Hematopoietic multipotent progenitor cell (in vitro differentiated cells): ENCODE measurements at places on chromosomes 13 and 19. TPM values are rescaled to one million over a fixed set of nuclear protein-coding genes. Genes with fewer than 3 reads are reported as not detected.

- peak; percentile 39 for DNase-seq
These were observed 73.8 kb downstream of the GADD45B start for GRCh38 chr19:2549701-2550191.

DNA sequence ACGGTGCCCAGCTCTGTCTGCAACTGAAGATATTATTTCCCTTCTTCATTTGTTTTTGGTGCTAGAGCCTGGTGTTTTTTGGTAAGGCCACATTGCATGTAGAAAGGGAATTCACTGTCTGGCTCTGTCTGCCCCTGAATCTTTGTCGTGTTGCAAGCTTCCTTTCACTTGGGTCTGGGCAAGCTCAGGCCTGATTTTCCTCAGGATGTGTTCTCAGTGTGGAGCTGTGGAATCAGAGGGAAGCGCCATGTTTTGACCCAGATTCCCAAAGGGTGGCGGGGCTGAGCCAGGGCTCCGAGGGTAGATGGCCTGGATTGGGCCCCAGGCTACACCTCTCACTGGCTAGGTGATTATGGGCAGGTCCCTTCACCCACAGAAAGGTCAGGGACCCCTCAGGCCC is 8.6 kb downstream of the PRKCSH start:
- no peak for DNase-seq

- DNase-seq, result peak; percentile 18
These were observed 10.7 kb upstream of the PABPC3 start for GRCh38 chr13:25085125-25085742.

DNA sequence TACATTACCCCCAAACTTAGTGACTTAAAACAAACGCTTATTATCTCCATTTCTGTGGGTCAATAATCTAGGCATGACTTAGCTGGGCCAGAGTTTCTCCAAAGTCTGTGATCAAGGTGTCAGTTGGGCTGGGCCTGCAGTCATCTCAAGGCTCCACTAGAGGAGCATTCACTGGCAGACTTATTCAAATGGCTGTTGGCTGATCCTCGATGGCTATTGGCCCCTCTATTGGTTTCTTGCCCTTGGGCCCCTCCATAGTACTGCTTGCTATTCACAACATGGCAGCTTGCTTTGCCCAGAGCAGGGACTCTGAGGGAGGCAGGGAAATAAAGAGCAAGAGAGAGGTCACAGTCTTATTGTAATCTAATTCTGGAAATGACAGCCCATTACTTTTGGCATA is 57.6 kb downstream of the RCBTB2 start:
- DNase-seq, result no peak

DNA sequence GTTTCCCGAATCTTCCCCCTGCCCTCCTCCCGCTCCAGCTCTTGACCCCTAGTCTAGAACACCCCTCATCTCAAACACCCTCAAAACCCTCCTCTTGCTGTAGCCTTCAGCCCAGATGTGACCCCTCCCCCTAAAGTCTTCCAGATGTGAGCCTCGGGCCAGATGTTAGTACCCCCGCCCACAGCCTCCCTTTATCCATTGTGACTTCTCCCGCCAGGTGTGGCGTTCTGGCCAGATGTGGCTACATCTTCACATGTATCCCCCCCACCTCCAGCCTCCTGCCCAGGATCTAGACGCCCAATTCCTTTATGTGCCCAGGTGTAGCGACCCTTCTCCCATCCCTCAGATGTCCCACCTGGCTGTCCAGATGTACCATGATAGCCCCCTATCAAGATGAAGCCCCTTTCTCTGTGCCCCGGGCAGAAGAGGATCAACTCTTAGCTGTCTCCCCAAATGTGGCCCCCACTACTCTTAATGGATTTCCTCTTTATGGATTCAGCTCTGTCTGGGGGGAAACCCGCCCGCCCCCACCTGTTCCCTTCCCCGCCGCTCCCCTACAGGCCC is 517 bp upstream of the LTBP4 start:
- no peak for DNase-seq

Gene TEX101
- total RNA-seq, result not detected

Gene SLC35E1
- total RNA-seq, result 49.3 TPM
